Endodermal cell (in vitro differentiated cells): ENCODE measurements at places on chromosomes 6 and 20. TPM values are rescaled to one million over a fixed set of nuclear protein-coding genes. Genes with fewer than 3 reads are reported as not detected.

- DNase-seq, result peak; percentile 89
These were observed 658 bp downstream of the RIN2 start for GRCh38 chr20:19758501-19759331.

GRCh38 chr6:119195848-119196247 is 117.4 kb upstream of the FAM184A start:
- no peak for DNase-seq

DNA sequence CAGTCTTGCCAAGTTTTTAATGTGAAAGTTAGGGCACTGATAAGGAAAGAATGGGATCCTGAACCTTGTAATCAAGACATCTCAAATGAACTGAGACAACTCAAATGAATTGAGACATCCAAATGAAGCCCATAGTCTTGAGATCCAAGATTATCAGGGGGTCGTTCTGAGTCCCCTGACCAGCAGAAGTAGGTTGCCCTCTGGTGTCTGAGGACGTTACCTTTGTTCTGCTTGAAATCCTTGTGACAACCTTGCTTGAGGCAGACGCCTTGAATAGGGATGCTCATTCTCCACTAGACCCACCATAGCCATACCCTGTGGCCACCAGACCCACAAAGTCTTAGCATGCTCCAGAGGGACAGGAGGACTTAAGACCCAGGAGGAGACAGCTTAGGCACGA is 37.7 kb downstream of the ZBTB9 start:
- peak; percentile 61 for DNase-seq

DNA sequence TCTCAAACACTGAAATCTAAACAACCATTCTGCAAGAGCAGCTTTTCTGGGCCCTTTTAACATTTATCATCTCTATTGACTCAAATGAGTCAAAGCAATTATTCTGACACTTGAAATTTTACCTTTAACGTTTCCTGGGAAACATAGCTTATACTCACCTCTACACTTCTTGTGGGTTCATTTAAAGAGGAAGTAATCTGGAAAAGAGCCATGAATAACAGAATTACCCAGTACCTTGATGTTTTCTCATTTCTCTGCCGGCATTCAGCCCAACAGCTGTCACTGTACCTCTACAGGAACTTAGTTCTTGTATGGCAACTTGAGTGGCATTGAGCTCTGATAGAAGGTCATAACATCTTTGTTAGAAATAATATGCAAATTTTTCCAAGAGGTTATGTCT is 272.2 kb downstream of the KCNQ5 start:
- no peak for DNase-seq

DNA sequence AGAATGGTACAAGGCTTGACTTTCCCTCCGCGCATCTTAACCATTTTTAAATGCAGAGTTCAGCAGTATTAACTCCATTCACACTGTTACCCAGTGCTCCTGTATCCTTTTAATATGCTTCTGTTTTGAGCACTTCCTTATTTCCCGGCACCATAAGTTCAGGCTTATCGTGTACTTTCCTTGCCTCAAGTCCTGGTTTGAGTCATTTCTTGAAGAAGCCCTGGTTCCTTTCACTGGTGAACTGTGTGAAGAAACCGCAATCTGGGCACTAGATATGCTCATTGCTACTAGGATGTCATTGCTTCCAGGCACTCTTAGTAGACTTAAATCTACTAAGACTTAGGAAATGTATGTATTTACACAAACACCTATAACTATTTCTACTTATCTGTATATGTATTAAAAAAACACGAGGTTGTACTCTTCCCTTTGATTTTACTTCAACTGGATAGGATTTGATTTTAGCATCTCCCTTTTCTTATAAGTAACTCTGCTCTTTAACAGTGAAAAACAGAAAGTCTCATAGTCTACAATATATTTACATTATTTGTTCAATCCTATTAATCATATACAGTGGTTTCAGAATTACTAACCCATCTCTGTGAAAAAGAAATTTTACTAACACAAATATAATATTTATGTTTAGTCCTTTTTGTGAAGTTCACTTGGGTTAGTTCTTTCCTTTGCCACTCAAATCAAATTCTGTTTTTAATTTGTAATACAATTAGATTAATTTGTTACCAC is 135.5 kb downstream of the CDKAL1 start:
- DNase-seq, result no peak

DNA sequence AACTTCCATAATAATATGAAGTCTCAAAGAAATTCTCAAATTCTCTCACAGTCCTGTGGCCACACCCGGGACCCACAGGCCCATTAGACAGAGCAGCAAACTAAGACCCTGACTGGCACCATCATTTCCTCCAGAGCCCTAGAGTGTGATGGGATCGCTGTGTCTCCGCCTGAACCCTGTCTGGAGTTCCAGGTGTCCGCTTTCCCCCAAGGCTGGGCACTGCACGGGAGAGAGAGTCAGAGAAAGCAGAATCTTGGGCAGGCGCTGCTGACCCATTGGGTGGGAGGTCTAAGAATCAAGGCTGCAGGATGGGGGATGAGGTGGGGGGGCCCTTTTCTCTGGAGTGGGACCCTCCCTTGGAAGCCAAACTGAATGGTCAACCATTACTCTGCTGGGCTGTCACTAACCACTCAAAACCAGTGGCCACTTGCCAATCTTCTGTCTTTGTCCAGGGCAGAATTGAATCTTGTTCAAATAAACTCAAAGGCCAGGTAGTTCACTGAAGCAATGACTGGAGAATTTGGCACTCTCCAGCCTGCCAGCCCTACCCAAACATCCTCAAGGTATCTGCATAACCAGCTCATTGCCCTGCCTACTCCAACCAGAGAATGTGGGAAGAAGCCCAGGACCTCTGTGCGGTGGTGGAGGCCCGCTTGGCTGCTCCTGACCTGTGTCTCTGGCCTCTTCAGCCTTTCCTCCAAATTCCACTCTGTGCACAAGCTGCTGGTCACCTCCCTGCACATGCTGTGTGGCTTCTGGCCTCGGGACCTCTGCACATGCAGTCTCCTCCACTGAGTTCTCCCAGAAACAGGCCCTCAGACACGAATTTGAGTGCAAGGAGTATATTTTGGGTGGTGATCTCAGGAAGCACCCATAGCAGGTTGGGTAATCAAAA is 141.1 kb downstream of the CEBPB start:
- no peak for DNase-seq

GRCh38 chr6:23006656-23007055 is 437.3 kb downstream of the HDGFL1 start:
- DNase-seq, result no peak

- DNase-seq, result no peak
These were observed 404.7 kb upstream of the RUNX2 start for GRCh38 chr6:44923444-44923843.

GRCh38 chr6:139373928-139374356 is 506 bp downstream of the CITED2 start:
- no peak for DNase-seq

DNA sequence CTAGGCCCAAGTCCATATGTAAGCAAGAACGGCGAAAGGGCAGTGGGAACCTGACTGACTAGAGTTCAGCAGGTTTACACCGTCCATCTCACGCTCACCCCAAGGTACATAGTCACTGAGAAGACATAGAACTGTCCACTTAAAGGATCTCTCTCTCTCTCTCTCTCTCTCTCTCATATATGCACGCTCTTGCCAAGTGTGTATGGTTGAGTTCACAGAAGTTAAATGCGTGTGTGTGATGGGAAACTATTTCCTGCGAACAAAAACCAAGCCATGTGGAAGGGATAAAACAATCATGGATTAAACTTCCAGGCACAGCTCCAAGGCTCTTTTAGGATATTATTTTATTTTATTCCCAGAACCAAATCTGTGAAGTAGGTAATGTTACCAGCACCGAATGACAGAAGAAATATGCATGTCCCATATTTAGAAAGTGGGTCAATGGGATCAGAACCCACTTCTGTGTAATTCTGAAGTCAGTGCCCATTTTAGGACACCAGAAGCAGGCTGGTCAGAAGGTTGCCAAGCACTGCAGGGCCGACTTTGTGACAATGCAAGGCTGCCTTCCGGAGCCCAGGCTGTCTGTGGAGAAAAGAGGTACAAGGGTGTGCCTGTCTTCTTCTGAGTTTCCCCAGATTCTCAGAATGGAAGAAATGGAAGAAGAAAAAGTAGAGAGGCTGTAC is 49.2 kb upstream of the MAP7 start:
- DNase-seq, result no peak

GRCh38 chr6:133754298-133754697 is 134.6 kb upstream of the TCF21 start:
- no peak for DNase-seq

DNA sequence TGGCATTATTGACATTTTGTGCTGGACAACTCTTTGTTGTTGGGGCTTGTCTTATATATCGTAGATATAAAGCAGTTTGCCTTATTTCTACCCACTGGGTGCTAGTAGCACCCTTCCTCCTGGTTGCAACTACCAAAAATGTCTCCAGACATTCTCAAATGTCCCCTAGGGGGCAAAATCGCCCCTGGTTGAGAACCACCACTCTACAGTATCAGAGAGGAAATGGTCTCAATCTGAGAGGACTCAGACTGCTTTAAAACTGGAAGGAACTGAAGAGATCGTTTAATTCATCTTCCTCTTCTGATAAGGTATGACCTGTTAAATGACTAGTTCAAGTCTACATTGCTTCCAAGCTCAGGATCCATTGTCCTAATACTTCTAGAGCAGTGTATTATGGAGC is 14.9 kb downstream of the SH3BGRL2 start:
- DNase-seq, result peak; percentile 72

GRCh38 chr6:139490482-139490881 is 116.0 kb upstream of the CITED2 start:
- DNase-seq, result no peak

DNA sequence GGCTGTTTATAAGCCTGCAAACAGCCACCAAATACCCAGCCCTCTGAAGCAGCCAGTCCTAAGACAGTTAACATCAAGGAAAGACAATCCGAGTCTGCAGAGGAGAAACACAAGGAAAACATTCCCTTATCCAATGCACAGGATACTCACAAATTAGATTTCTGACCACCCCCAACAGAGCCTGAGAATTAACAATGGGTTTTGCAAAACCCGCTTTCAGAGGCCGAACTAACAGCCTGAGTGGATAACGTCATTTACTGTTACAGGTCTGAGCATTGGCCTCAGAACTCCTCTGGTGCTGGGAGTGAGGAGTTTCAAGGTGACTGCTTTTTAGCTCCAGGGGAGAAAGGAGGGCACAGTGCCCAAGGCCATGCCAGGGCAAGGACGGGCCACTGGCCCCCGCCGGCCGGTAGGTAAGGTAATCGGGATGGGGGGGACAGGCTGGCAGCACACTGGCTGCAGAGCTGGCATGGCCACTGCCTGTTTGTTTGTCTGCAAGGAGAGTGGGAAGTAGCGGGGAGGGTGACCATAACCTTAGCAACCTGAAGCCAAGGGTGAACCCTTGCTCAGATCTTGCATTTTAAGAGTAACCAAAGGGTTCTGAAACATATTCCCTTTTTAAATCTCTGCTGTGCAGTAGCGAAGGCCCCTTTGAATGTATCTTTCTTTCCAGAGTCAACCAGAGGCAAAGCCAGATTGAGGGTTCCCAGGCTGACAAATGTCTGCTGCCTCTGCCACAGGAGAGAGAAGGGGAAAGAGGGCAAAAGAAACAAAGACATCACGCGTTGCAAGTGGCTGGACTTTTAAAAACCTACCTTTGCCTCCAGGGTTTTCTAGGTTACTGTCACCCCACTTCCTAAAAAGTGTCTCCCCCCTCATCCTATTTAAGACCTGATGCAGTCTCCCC is 3.9 kb downstream of the ZMYND8 start:
- peak; percentile 73 for DNase-seq

The PKIG gene
- total RNA-seq, result 74.5 to 77.6 TPM (median 75.4 TPM) in 3 replicates

The FLRT3 gene
- 39.9 to 93.4 TPM (median 81.7 TPM) in 3 replicates for total RNA-seq

The ADIG gene
- total RNA-seq, result not detected in 2 replicates

The TGIF2 gene
- total RNA-seq, result 29.3 to 126 TPM (median 33.4 TPM) in 3 replicates

The TP53TG5 gene
- 1.1 and 2.4 TPM in 2 replicates for total RNA-seq

The FILIP1 gene
- total RNA-seq, result 0.35 to 0.72 TPM (median 0.70 TPM) in 3 replicates

The EMILIN3 gene
- total RNA-seq, result 3.6 to 9.6 TPM (median 8.1 TPM) in 3 replicates

The SIRPD gene
- total RNA-seq, result not detected in 3 replicates
